ENCODE measurements at places on chromosomes 12 and 14. TPM values are rescaled to one million over a fixed set of nuclear protein-coding genes. Genes with fewer than 3 reads are reported as not detected.
A peak's percentile ranks its signal among the peaks of the same experiment; 100 is the strongest.

The PNMA1 gene
- total RNA-seq, result 26.0 TPM

DNA sequence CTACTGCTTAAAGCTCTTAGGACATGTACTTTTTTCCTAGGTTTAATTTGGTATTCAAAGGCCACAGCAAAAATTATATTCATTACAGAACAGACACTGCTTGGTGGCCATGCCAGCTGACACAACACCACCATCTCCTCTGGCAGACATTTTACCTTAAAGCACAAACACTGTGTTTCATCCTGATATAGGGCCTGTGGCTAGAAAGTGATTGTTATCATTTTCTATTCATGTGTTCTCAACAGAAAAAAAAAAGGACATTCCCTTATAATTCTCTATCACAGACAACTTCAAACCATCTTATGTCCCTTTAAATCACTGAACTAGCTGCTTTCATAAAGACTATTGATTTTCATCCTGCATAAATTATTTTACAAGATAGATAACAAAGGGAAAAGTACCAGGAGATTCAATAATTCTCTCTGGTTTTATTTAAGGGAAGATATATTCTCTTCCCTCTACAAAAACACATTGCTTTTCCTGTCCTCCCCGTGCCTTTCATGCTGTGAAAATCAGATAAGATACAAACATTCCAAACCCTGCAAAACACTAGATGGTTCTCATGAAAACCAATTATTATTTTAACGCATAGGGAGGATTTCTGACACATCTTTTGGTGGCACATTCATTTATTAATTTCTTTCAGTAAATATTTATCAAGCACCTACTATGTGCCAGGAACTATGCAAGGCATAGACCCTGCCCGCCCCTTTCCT, 139.3 kb upstream of the TMCC3 start:
- no peak for DNase-seq

The RERG gene
- not detected for total RNA-seq

- DNase-seq, result no peak
Measured at GRCh38 chr12:101044512-101045059, 165.5 kb downstream of the SLC5A8 start.

DNA sequence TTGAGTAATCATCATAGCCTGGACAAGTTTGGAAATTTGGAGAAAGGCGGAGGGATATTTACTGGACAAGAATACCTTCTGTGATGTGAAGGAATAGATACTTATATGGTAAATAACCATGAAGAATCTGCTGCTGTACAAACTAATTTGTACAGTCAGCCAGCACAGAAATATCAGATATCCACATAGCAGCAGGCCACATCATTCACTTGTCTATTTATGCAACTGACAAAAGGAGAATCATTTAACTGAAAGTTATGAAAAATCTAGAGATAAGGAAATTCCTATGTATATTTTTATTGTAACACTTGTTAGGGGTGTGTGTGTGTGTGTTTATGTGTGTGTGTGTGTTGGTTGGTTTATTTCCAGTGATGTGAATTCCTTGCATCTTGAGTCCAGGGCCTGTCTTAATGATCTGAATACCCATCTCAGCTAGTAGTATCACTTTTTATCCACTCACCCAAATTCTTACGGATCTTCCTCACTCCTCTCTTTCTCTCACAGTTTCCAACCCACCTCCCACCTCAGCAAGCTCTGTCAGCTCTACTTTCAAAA, 10.5 kb upstream of the LRIG3 start:
- no peak for DNase-seq

DNA sequence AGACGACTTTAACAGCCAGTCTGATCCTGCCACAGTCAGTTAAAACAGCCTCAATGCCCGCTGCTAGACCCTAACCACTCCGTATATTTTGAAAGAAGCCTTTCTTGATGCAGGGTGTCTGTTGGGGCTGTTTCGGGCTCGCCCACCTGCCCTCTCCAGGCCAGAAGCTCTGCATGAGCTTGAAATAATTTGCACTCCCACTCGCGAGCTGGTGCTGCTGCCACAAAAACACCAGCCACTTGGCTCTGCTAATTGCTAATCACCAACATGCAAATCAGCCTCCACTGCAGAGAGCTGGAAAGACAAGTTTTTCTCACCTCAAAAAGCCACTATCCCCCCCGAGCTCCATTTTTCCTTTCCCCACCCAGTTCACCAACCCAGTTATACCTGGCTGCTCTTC, 15.5 kb downstream of the BAZ2A start:
- DNase-seq, result no peak

DNA sequence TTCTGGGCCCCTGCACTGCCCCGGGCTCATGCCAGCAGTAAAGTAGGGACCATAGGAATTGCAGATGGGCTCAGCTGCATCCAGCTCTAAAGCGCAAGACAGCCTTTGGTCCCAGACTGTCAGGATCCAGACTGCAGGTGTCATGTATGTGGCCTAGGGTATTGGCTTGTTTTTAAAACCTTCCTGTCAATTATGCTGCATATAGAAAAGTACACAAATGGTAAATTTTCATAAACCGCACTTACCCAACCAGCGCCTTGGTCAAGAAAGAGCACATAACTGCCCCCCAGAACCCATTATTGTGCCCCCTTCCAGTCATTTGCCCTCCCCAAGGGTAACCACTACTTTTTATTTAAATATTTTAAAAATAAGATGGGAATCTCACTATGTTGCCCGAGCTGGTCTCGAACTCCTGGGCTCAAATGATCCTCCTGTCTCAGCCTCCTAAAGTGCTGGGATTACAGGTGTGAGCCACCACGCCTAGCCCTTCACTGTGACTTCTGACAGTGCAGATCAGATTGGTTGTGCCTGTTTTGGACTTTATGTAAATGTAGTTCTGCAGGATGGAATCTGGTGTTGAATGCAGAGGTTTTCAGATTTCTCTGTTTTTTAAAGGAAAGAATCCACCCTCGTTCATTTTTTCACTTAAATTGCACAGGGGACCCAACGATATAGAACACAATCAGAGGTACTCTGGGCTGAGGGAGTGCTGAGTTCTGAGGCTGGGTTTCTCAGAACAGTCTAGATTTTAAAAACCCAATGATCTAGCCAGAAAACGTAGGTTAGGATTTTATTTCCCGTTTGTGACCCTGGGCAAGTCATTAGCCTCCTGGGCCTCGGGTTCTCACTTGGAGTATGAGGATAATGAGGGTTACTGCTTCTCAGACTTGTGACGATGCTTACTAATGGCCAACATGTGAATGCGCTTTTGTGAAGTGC, 6.7 kb downstream of the NR4A1 start:
- no peak for DNase-seq

The ABCD2 gene
- 0.75 TPM for total RNA-seq

The SYCP3 gene
- total RNA-seq, result 2.4 TPM

GRCh38 chr14:71536015-71536740, 396.1 kb upstream of the RGS6 start:
- DNase-seq, result no peak

- no peak for DNase-seq
Measured at GRCh38 chr12:29157486-29157946, 8.4 kb downstream of the FAR2 start.

The MUCL1 gene
- total RNA-seq, result not detected

GRCh38 chr12:22569253-22569652, 24.9 kb upstream of the C2CD5 start:
- no peak for DNase-seq

GRCh38 chr14:28102001-28102400, 664.6 kb upstream of the FOXG1 start:
- no peak for DNase-seq

- DNase-seq, result peak; percentile 79
Measured at GRCh38 chr12:94133964-94134795, 14.2 kb upstream of the PLXNC1 start.

The CCDC38 gene
- total RNA-seq, result 1.2 TPM

DNA sequence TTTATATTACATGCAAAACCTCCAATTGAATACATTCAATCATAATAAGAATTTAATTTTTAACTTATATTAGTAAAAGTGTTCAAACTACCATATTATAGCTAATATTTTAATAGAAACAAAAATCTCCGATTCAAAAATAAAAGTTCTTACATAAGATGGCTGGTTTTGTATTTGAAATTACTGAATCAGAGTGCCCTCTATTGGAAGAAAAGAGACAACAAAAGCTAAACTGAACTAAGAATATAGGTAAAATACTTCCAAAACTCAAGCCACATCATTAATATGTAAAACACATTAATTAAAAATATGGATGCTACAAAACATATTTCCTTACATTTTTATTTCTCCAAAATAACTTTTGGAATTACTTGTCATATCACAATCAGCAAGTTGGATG, 120.3 kb downstream of the GARIN6 start:
- DNase-seq, result no peak

The ANO6 gene
- 30.4 TPM for total RNA-seq

GRCh38 chr12:65196762-65197567, 27.6 kb downstream of the LEMD3 start:
- DNase-seq, result no peak

GRCh38 chr12:109126784-109127183, 10.4 kb downstream of the ACACB start:
- DNase-seq, result no peak

- no peak for DNase-seq
Measured at GRCh38 chr12:71448150-71448581, 8.6 kb downstream of the LGR5 start.

DNA sequence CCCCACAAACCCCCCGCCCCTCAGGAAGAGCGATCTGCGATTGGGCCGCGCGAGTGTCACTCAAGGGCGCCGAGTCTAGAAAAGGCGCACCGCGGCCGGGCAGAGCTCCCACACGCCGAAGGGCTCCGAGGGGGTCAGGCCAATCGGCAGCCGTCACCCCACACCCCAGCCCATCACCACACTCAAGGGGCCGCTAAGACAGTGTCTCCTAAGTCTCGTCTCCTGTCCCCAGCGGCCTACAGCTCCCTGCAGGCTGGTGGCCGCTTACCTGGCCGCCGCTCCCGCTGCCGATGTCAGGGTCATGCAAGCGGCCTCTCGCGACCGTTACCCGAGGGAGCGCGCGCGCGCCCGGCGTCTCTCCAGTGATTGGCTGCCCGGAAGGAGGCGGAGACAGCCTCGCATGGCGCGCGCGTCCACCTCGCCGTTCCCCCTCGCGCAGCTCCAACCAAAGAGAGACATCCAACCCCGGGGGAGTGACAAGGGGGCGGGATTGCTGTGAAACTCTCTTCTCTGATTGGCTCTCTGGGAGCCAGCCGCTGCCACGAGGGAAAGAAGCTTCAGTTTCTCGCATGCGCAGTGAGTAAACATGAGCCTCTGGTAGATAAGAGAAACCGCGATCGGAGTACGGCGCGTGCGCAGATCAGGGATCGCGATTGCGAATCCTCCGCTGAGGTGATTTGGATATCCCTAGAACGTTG, at the start of the genes MPHOSPH9 and MTRFR:
TSS of gene MPHOSPH9 (minus strand) at position 335 of the 698 bp plus-strand sequence. CDS start 2,777 bp downstream, outside the sequence.
TSS of gene MTRFR (plus strand) at position 630 of the 698 bp plus-strand sequence. CDS start 20,239 bp downstream, outside the sequence.
- DNase-seq, result peak; percentile 98

GRCh38 chr14:61710853-61711817, 15.8 kb downstream of the HIF1A start:
- DNase-seq, result no peak

The NRXN3 gene
- not detected for total RNA-seq

The PDE3A gene
- total RNA-seq, result 0.20 TPM

The POTEM gene
- total RNA-seq, result not detected

The SMOC1 gene
- total RNA-seq, result not detected

- DNase-seq, result no peak
Measured at GRCh38 chr12:9626821-9627220, 19.1 kb upstream of the KLRB1 start.

GRCh38 chr12:87266305-87266704, 762.9 kb downstream of the C12orf50 start:
- DNase-seq, result no peak

- DNase-seq, result no peak
Measured at GRCh38 chr12:70628701-70629480, 8.3 kb downstream of the PTPRB start.

The IRAK3 gene
- total RNA-seq, result 9.9 TPM

- no peak for DNase-seq
Measured at GRCh38 chr14:50740856-50741255, 72.8 kb upstream of the SAV1 start.

The AGAP2 gene
- total RNA-seq, result 63.5 TPM

DNA sequence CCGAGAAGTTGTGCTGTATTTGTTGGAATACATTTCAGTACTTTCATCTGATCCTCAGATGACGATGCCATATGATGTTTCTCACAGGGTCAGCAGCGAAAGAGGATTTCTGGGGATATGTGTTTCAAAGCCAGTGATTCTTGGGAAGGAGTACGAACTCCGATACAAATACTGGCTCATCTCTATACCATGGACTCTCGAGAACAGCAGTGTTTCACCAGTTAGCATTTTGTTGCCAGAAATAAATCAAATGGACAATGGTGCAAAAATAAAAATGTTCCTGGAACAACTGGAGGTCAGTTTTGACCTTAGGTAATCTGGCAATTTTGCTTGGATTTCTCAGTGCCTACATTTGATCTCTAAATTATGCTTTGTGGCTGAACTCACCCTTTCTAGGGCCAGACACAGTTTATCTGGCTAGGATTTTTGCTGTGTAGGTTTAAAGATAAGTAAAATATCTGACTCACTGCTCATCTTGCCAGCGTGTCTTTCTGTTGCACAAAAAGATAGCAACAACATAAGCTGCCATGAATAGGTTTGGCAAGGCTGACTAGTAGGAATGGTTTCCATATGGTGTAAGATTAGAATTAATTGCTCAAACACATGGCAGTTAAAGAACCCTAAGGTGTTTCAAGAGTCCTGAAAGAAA, 11.0 kb upstream of the MGP start:
- no peak for DNase-seq

The BICDL1 gene
- total RNA-seq, result 29.3 TPM

- DNase-seq, result no peak
Measured at GRCh38 chr12:34300376-34301250, 278.3 kb downstream of the ALG10 start.

GRCh38 chr12:57548013-57548315, 972 bp upstream of the DCTN2 start:
- no peak for DNase-seq

The CD63 gene
- 319 TPM for total RNA-seq

DNA sequence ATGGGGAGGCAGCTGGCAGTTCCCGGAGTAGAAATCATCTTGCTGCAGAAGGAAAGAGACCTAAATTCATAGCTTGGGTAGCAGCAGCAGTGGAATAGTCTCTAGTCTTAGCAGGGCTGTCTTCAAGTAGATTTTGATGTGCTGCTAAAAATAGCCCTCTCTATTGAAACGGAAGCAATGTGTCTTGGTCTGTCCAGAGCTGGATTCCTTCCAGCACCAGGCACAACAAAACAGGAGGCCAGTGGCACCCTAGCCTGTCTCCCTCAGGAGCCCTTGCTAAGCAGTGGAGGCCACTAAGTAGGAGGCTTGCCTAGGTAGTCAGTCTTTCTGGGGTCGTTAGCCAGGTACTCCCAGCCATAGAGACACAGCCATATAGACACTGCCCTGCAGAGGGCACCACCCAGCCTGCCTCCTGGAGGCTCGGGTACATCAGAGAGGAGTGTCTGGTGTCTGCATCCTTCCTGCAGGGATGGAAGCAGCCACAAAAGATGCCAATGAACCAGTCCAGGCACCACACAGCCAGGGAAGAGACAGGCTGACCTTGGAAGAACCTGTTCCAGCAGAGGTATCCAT, 97.5 kb downstream of the CRACR2A start:
- DNase-seq, result no peak

- no peak for DNase-seq
Measured at GRCh38 chr14:100736269-100737180, 9.8 kb downstream of the DLK1 start.

All from natural killer cell (primary cell).